CD4-positive, alpha-beta T cell (primary cell): ENCODE measurements at places on chromosomes 3 and 15.
A peak's percentile ranks its signal among the peaks of the same experiment; 100 is the strongest.

DNA sequence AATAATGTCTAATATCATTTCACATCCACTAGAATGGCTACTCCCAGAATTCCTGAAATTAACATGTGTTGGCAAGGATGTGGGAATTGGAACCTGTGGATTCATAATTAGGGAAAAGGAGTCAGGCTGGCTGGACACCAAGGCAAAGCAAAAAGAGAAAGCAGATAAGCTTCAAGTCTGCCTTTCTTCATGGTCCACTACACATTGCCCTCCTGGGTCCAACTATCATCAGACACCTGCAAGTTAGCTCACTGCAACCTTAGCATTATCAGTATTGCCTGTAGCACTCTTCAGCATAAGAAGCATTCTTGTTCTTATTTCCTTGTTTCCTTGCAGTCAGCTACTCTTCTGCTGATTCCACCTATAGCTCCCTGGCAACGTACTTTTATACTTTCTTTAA lies 124.3 kb downstream of the ZNF280D start:
- DNase-seq, result no peak

DNA sequence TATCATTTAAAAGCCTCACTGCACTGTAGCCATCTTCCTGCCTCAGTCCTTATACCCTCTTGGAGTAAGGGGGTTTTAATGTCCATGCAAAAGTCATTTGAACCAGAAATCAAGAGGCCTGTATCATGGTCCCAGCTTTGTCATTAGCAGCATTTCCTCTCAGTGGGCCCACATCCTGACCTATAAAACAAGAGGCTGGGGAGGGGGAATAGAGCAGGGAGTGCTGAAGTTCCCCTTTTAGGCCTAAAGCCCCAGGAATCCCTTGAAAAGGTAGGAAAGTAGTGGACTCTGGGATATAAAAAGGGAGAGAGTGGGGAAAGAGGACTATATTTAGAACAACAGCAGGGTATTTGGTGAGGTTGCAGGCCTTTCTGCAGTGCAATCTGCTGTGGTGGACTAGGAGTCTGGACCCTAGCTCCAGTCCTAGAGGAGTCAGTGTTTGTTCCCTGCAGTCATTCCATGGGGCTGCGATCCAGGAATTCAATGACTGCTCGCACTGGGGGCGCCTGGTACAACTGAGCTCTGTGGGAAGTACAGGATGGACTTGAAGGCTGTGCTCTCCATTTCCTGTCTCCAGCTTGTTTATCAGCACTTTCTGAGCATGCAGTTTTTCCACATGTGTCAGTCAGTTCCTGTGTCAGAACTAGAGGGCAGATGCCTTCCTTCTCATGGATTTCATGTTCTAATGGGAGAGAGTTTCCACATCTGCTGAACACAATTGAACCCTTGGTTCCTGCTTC lies 46.8 kb downstream of the PDHB start:
- DNase-seq, result no peak

- no peak for DNase-seq
Observed at GRCh38 chr3:126937973-126938372, 44.9 kb upstream of the PLXNA1 start.

- DNase-seq, result no peak
Observed at GRCh38 chr3:126799099-126799498, 95.1 kb downstream of the CHCHD6 start.

GRCh38 chr3:50164984-50165909 lies 10.1 kb downstream of the SEMA3F start:
- no peak for DNase-seq

- DNase-seq, result peak; percentile 41
Observed at GRCh38 chr15:26889298-26889898, 22.5 kb downstream of the GABRA5 start.

DNA sequence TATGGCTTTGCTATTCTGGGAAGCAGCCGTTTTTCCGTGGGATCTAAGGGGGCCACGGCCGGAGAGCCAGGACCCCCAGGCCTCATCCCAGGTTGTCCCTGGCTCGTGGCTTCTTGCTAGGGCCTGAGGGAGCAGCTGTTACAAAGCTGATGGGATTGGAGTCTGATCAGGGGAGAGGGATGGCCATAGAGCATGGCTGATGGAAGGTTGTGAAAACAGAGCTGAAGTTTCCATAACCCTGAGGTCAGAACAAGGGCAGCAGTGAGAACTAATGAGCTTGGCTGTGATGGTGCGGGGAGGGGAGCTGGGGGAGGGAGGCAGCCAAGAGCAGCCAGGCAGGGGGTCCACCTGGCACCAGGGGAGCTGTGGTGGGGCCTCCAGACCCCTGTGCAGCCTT lies 63.0 kb downstream of the LINGO1 start:
- no peak for DNase-seq

GRCh38 chr3:196970547-196971093 lies 2.0 kb upstream of the PIGZ start:
- no peak for DNase-seq

DNA sequence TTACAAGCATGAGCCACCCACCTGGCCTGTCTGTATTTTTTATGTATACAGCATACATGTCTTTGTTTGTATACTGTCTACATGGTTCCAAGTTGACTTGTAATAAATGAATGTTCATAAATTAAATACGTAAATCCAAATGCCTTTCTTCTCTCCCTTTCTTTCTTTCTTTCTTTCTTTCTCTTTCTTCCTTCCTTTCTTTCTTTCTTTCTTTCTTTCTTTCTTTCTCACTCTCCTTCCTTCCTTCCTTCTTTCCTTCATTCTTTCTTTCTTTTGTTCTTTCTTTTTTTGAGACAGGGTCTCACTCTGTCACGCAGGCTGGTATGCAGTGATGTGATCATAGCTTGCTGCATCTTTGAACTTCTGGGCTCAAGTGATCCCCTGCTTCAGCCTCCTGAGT lies 17.1 kb upstream of the ZNF710 start:
- no peak for DNase-seq

DNA sequence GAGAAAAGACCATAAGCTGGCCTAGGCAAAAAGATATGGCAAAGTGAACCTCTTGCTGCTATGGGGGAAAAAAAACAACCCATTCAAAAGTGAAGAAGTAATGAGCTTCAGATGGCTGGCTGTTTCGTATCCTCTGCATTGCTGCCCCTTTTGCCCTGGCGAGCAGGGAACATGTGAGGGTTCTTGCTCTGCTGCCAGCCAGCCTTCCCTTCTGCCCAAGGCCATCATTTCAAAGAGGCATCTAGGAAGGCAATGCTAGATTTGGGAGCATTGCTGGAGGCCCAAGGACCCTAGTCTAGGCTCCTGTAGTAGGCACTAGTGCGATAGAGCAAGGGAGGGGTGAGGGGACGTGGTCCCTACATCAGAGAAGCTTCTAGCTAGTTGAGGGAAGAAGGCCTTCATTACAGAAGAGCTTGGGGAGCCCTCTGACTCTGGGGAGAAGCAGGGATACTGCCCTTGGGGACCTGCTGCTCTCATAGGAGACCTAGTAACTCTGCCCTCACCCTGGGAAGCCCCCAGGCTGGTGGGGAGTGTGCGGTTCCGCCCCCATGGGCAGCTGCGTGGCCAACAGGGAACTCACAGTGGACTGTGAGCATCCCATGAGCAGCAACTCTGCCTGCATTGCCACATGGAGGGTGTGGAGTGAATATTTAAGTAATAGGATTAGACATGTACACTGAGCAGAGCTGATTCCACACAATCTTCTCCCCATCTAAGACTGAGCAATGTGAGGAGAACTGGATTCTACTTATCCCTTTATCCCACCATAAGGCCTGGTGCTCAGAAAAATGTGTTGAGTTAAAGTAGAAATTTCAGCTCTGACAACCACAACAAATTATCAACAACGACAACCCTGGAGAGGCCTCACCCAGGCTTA lies 21.3 kb downstream of the ITGA11 start:
- DNase-seq, result no peak

DNA sequence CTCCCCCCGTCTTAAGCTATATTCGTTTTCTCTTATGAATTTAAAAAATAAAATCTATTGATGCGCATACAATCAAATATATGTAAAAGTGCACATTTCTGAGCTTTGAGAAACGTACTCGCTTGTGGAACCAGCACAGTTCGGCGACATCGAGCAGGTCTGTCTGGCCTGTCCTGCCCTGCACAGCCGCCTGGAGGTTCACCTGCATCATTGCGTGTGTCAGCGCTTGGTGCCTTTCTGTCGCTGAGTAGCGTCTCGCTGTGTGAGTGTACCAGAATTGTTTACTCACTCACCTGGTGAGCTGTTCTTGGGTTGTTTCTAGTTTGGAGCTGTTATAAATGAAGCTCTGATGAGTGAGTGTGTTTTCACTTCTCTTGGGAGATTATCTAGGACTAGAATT lies 104.0 kb downstream of the VGLL4 start:
- DNase-seq, result no peak

DNA sequence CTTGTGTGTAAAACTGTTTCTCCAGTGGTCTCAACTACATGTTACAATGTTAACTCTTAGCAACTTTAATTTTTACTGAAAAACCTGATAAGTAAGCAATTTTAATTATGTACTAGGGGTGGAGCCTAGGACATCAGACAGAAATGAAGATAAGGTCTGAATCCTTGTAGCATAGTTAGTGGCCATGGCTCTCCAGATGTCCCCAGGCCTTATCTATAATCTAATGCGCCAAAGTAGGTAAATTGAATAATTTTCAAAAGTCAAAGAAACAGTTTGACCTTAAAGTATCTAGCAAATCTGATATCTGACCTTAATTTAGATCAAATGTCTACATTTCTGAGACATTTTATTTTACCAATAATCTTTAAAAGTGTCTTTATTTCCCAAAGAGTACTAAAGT lies 8.2 kb downstream of the MAGEF1 start:
- DNase-seq, result no peak

- no peak for DNase-seq
Observed at GRCh38 chr3:47870156-47870555, 67.2 kb downstream of the DHX30 start.

DNA sequence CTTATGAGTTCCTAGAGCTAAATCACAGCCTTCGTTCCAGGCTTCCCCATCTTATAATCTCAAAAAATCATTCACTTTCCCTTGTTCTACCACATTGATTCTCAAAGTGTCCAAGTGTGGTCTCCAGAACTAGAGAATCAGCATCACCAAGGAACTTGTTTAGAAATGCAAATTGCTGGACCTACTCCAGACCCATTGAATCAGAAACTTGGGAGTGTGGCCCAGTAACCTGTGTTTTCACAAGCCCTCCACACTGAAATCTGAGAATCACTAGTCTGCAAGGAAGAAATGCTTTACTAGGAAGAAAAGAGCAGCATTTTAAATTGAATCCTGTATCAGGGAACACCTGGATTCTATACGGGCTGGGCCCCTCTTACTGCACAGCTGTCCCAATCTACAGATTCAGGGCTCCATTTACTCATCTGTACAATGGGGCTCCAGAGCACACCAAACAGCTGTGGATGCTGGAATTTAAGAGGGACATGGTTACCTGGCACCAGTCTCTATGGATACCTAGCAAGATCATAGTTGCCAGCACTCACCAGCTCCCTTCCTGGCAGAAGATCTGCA lies 3.9 kb downstream of the MEGF11 start:
- no peak for DNase-seq

- no peak for DNase-seq
Observed at GRCh38 chr3:55190331-55190730, 262.5 kb upstream of the LRTM1 start.

- peak; percentile 55 for DNase-seq
Observed at GRCh38 chr3:169812332-169813235, at the start of the genes LRRC34 and LRRIQ4. TSS of gene LRRC34 (minus strand) at chr3:169812904. CDS start at chr3:169812548, 356 bp downstream. TSS of gene LRRIQ4 (plus strand) at chr3:169812870. CDS start at chr3:169821922, 9,052 bp downstream.

GRCh38 chr15:36175741-36176291 lies 403.6 kb upstream of the CDIN1 start:
- no peak for DNase-seq

DNA sequence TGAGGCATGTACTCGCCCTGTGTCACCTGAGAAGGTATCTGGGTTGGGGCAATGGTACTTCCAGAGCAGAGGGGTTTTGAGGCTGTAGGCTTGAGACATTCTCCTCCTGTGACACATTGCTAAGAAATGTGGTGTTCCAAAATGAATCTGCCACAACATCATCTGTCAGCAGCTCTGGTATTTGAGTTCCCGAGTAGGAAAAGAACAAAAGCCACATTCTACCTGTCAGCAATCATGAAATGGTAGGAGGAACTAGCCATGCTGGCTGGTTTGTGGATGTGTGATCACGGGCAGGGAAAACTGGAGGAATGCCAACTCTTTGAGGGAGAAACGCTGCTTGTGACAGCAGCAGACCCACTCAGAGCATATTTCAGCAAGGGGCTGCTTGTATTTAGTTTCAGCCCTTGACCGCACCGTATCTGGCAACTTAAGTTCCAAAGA lies 579.4 kb upstream of the TBL1XR1 start:
- DNase-seq, result no peak

- DNase-seq, result no peak
Observed at GRCh38 chr15:80274554-80274953, 22.5 kb upstream of the CTXND1 start.

GRCh38 chr3:78736863-78737262 lies 1030.9 kb downstream of the ROBO1 start:
- DNase-seq, result no peak

- DNase-seq, result no peak
Observed at GRCh38 chr3:21750831-21751391, at the start of gene ZNF385D. TSS of gene ZNF385D (minus strand) at chr3:21751210. CDS start at chr3:21750916, 294 bp downstream.

- no peak for DNase-seq
Observed at GRCh38 chr3:105431200-105431599, 64.5 kb downstream of the ALCAM start.

DNA sequence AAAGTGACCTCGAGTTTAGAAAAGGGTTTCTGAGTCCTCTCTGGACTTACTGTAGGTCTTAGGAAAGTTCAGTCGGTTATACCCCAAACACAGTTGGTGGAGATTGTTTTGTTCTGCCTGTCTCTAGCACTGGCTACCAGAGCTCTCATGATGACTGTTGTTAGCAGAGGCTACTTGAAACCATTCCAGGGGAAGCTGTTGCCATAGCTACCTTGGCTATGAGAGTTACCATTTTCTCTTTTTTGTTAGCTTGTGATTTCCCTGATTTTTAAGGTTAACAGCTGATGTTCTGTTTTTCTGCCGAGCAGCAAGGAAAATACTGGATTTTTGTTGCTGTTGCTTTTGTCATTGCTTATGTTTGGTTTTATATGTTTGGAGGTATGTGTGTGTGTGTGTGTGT lies 26.7 kb downstream of the ABHD2 start:
- DNase-seq, result no peak

GRCh38 chr3:194030372-194030771 lies 105.6 kb upstream of the HES1 start:
- no peak for DNase-seq

- DNase-seq, result no peak
Observed at GRCh38 chr15:63836579-63836978, 2.8 kb upstream of the HERC1 start.

DNA sequence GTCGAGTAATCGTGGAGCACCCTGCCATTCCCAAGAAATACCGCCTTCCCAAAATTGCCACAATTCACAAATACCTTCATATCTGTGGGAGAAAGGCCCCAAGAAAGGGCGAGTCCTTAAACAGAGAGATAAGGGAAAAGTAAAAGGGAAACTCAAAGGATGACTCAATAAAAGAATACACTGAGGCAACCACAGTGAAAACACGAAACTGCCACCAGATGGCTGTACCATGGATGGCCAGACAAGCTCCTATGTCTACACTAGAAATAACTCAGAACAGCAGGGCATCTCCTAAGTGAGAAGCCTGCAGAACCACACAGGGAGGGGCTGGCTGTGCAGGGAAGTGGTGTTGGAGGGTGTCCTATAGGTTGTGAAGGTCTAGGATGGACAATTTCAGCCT lies 25.0 kb downstream of the SRGAP3 start:
- DNase-seq, result no peak
